Activated T-cell treated with anti-CD3 and anti-CD28 coated beads, Interleukin-2, amount 50 U/mL, for 4 hours (primary cell): ENCODE measurements at places on chromosomes 5 and 9. TPM values are rescaled to one million over a fixed set of nuclear protein-coding genes. Genes with fewer than 3 reads are reported as not detected.

Gene RANBP3L
- total RNA-seq = not detected

Gene SPATA31D4
- not detected for total RNA-seq

Gene PKD2L2
- not detected for total RNA-seq

- no peak for DNase-seq
Measured at GRCh38 chr9:128142061-128142460, 7.2 kb upstream of the LCN2 start.

DNA sequence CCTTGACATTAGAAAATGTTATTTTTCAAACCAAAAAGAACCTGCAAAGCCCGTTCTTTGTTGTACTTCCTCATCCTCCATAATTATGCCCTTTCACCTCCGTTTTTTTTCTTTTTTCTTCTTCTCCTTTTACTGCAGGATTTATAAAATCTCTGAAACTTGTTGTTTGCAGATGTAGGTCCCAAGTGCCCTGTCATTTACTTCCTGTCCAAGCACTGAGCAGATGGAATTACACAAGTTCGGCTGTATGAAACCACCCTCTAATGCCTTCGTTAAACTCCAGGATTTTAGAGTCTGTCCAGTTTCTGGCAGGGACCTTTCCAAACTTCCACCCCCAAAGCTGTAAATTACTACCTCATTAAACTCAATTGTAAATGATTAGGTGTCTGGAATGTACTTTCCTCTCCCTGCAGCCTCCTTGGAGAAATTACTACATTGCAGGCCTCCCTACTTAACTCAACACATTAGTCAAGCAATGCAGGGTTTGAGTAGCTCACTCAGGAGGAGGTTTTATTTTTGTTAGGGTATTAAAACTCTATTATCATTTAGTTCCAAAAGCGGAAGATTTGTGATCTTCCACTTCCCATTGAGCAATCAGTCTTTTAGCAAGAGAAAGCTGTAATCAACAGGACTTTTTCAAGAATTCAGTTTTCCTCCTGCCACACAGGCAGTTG is 125.6 kb upstream of the LPAR1 start:
- DNase-seq = no peak

DNA sequence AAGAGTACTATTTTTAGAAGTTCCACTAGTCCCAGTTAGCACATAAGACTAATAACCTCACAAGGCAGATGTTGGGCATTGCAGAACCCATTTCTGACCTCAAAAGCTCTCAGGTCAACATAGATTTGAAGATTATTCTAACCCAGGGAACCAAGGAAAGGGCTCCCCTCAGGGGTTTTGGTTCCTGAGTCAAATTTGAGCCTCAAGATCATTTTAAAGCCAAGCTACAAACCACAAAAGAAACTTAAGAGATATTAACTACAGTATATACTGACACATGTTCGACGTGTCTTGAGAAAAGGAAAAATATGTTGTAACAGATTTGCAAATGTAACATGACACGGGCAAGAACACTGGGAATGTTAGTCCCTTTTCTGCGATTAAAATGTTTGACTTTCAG is 88.6 kb downstream of the GNAQ start:
- DNase-seq = no peak

DNA sequence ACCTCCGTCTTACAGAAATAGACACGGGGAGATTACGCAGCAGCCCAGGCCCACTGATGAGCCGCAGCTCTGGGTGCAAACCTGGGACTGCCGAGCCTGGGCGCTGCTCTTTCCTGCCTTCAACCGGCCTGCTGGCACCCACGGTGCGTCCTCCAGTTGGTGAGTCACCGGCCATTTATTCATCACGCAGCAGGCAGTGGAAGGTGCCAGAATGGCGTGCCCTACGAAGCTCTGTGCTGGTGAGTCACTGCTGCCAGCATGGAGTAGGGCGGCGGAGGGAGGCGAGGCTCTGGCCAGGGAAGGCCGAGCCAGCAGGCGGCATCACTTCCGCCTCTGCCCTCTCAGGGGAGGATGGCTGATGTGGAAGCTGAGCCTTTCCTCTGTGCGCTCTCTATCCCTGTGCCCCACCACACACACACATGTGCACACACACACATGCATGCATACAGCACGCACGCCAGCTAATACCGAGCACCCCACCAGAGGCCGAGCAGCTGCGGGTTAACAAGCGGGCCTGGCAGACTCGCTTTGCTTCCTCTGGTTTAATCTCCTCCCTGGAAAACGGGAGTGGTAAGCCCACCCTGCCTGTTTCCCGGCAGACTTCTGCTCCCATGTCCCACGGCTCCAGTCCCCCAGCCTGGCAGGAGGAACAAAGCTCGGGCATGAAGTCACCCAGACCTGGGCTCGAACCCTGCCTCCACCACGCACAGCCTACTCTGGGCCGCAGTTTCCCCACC is 39.2 kb downstream of the OLFM1 start:
- no peak for DNase-seq

- DNase-seq = no peak
Measured at GRCh38 chr5:1484730-1485578, 38.8 kb downstream of the LPCAT1 start.

DNA sequence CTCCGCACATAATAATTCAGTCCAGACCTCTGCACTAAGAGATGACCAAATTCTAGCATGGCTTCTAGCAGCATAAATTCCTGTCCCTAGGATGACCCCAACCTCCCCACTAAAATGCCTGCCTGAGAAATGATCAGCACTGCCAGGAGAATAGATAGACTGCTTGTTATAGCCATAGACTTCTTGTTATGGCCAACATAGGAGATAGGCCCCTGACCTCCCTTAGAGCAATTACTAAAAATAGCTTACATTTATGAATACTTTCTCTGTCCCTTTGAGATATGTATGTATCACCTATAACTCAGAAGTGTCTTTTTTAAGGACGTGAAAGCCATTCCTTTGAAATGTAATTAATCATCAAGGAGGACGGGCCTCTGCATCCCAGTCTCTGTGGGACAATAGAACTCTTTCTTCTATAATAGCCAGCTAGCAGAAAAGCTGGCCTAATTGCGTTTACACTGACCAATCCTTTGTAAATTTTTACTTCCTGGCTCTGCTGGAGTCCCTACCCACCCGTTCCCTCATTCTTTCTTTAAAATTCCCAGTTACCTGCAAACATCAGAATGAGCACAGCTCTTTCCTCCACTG is 1002.7 kb downstream of the CDH18 start:
- no peak for DNase-seq
